Glomerular endothelial cell (primary cell): ENCODE measurements at places on chromosomes 5 and 9. TPM values are rescaled to one million over a fixed set of nuclear protein-coding genes. Genes with fewer than 3 reads are reported as not detected.

DNA sequence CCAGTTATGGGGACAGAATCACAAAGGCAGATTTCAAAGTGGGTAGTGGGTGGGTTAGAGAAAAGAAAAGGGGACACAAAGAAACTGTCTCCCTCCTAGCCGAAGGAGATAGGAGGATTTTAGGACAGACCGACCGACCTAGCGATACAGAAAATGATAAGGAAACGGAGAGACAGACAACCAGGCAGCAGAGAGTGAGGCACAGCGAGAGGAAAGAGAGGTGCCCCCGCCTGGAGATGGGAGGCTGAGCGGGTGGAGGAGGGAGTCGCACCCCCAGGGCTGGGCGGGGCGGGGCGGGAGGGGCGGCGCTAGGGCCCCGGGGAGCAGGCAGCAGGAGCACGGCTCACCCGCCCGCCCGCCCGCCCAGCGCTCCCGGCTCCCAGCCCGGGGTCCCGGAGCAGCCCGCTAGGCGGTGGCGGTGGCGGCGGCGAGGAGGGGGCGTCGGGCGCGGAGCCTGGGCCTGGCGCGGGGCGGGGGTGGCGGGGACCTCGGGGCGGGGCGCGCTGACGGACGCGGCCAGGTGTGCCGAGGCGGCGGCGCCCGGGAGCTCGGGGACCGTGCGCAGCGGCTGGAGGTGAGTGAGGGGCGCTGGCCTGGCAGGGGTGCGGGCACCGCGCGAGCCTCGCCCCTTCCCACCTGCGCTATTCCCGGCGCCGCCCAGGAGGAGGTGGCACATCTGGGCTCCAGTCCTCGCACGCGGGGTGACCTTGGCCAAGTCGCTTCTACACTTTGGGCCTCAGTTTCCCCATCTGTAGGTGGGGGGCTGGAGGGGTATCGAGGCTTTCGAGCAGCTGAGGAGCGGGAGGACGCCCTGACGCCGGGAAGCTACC is 15.9 kb upstream of the SYNPO start:
- no peak for DNase-seq

The LCN10 gene
- not detected in 2 replicates for total RNA-seq

The REEP2 gene
- total RNA-seq: 7.6 and 13.5 TPM in 2 replicates

DNA sequence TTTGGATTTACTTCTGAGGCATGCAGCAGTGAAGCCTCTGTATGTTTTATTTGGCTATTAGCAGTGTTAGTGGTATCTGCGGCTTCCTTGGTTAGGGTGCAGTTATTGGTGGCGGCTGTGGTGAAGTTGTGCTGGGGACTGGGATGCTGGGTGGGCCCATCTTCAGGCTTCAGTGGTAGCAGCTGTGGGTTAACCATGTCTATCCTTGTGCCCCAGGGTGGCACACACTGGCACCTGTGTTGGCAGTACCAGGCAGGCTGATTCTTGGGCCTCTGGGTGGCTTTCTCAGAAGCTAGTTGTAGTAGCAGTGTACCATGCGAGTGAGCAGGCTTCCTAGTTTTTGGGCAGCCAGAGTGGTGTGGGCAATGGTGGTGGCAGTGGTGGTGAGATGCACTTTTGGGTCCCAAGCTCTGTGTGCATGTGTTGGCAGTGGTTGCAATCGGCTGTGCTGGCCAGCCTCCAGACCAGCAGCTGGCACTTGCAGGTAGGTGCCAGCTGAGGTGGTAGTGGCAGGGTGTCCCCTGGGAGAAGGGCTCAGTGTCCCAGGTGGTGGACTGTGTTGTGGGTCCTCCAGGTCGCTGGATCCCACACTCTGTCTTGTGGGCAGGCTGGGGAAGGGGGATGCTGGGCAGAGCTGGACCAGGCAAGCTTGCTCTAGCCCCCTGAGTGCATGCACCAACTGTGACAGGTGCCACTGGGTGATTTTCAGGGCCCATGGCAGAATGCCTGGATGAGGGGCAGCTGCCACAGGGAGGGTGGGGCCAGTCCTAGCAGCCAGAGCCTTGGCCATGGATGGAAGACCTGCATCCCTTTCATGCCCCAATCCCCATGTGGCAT is 13.6 kb downstream of the AHRR start:
- no peak for DNase-seq

GRCh38 chr9:13607481-13608441 is 328.3 kb upstream of the MPDZ start:
- DNase-seq: no peak

The FOXD4L5 gene
- not detected in 2 replicates for total RNA-seq

The ALDH1A1 gene
- 10.5 and 172 TPM in 2 replicates for total RNA-seq

- DNase-seq: no peak
Observed at GRCh38 chr5:36581070-36581469, 25.3 kb upstream of the SLC1A3 start.

DNA sequence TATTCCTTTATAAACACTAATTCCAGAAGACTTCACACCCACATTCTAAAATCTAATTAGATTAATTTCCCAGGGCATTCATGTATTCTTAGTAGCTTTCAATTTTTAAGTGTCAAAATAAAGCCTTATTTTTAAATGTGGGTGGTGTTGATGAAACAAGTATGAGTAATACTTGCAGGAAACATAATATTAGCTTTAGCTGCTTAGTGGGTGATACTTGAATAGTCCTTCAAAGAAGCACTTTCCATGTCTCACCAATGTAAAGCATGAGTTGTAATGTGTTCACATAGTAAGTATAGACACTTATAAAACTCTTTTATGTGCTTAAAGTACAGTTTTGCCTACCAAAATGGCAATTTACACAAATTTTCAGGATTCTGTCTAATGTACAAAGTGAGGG is 6.9 kb downstream of the FNBP1 start:
- no peak for DNase-seq

- no peak for DNase-seq
Observed at GRCh38 chr5:52995095-52995494, 5.9 kb downstream of the ITGA2 start.

- no peak for DNase-seq
Observed at GRCh38 chr5:127643607-127644006, 5.3 kb upstream of the CTXN3 start.

The SOX30 gene
- total RNA-seq: not detected in 2 replicates

The NEUROG1 gene
- total RNA-seq: not detected in 2 replicates

GRCh38 chr5:10676224-10676623 is 84.8 kb downstream of the DAP start:
- DNase-seq: no peak

DNA sequence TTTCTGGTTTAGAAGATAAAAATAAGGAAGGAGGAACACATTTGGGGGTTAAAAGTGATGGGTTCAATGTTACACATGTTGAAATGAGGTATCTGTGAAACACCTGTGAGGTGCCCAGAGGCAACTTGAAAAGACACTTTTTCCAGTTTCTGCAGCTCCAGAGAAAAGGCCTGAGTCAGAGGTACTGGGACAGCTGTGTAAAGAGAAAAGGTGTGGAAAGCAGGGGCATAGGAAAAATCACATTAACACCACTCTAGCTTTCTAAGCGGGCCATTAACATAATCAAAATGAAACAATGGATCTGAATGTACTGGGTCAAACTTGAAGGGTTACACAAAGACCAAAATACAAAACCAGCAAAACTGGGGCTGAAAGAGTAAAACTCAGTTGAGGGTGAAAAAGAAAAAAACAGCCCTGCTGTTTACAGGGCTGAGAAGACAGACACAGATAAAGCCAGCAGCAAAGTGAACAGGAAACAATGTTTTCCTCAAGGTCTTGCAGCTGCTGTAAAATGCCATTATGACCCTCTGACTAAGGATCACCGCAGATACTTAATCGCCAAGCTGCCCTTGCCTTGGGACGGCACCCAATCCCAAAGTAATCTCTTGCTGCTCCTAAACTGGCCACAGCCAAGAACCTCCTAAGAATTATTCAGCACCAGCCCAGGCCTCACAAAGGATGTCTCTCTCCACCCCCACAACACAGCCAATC is 104.7 kb downstream of the DROSHA start:
- DNase-seq: no peak

- no peak for DNase-seq
Observed at GRCh38 chr9:72882117-72882775, 70.6 kb downstream of the ALDH1A1 start.

The SCGB3A1 gene
- total RNA-seq: not detected in 2 replicates

DNA sequence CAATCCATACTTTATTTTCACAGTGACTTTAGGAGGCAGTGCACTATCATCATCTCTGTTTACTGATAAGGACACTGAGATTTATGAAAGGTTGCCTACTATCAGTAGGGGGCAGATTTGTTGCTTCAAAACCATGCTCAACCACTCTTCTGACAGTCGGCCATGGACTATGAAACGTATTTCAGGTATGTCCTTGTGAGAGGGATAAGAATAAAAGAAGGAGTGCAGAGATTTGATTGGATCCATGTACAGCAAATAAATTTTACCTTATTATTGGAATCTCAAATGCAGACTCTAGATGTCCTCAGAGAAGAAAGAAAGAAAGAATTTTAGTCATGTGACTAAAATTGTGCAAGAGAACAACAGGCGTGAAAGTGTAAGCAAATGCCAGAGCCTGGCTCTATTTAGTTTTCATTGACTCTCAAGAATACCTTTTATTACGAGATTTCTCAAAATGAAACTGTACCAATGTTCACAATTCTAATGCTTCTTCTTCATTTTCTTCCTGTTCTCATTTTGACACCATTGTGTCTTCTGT is 296.6 kb upstream of the RASA1 start:
- no peak for DNase-seq

GRCh38 chr9:16230731-16231130 is 639.7 kb downstream of the BNC2 start:
- no peak for DNase-seq

The ORM2 gene
- not detected in 2 replicates for total RNA-seq

GRCh38 chr5:97907646-97908400 is 724.8 kb upstream of the RIOK2 start:
- no peak for DNase-seq

The MOB3B gene
- total RNA-seq: 0.05 and 0.47 TPM in 2 replicates

The INSL4 gene
- not detected in 2 replicates for total RNA-seq
